Right renal cortex interstitium (tissue), 3 donors: ENCODE measurements at places on chromosomes 16 and 17. TPM values are rescaled to one million over a fixed set of nuclear protein-coding genes. Genes with fewer than 3 reads are reported as not detected.

The PLEKHH3 gene
- 11.0 TPM for polyA plus RNA-seq

DNA sequence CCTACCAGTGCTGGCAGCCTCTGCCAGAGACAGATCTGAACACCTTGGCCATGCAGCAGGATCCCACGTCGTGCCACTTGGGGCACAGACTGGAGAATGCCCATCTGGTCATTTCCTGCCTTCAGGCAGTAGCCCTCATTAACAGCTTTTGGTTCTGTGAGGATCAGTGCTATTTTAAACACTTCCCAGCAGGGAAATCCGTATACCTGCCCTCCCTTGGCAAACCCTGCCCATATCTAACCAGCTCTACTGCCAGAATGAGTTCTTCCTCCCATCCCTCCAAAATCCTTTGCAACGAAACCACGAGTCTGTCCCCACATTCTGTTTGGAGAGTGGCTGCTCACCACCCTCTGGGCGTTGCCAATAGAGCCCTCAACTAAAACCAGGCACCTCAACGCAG, 245.7 kb downstream of the ENGASE start:
- DNase-seq: no peak

DNA sequence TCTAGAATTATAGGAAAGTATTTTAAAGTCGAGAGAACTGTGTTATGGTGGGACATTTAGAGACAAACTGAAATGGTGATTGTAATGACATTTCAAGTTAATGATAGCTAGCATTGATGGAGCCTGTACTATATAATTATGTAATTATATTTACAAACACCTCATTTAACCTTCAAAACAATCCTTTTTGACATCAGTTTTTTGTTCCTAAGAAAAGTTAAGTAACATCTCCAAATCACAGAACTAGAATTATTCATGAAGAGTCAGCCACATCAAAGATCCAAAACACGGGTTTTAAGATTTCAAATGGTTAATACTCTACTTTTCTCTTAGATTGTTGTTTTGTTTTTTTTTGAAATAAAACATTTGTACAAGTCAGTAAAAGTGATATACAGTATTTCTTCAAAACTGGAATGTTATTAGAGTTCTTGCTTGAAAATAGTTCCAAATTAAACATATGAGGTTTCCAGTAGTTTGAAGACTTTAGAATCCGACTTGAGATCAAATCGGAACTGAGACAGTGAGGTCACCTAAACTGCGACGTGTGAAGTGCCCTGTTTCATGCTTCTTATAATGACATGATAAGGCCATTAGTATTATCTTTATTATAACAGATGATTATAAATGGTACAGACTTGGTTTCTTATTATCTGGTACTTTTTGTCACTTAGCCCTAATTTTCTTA, 264.9 kb upstream of the TBX2 start:
- no peak for DNase-seq

- DNase-seq: no peak
These were observed 15.6 kb upstream of the TEX2 start for GRCh38 chr17:64278614-64279013.

- DNase-seq: no peak
These were observed 874 bp downstream of the WWP2 start for GRCh38 chr16:69762814-69763598.
